ENCODE measurements at places on chromosomes 11 and 22.

DNA sequence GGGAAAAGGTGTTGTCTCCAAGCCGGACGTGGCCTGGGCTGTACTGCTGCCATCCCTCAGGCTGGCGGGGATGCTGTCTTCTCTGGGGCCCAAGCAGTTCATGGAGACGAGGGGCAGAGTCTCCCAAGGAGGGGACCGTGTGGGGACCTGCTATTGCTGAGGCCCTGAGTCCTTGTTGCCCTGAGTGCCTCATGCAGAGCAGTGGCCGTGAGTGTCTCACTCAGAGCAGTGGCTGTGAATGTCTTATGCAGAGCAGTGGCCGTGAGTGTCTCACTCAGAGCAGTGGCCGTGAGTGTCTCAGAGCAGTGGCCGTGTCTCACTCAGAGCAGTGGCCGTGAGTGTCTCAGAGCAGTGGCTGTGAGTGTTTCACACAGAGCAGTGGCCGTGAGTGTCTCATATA is 54.7 kb downstream of the GRAMD4 start:
- no peak for DNase-seq

GRCh38 chr11:57463671-57464538 is 3.6 kb downstream of the RTN4RL2 start:
- no peak for DNase-seq

DNA sequence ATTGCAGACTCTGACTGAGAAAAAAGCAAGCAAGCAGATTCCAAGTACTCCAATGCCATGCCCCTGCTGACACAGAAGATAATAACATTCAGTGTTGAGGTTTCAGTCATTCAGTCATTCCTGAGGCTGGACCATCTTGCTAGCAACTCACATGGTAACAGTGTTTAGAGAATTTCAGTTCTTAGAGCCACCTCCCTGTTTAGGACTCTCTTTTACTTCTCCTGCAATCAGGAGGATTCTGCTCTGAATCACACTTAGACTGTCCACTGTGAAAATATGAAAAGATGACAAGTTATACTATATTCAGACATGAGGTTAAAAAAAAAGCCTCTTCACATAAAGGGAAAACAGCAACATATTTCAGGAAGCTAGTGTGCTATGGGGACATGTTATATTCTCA is 183.9 kb upstream of the CTSC start:
- no peak for DNase-seq

- DNase-seq, result no peak
Measured at GRCh38 chr11:70233511-70233934, 30.4 kb downstream of the FADD start.

GRCh38 chr11:22491555-22492225 is 133.9 kb downstream of the FANCF start:
- DNase-seq, result peak; percentile 63

- no peak for DNase-seq
Measured at GRCh38 chr22:37569009-37569920, 9.0 kb downstream of the CDC42EP1 start.

DNA sequence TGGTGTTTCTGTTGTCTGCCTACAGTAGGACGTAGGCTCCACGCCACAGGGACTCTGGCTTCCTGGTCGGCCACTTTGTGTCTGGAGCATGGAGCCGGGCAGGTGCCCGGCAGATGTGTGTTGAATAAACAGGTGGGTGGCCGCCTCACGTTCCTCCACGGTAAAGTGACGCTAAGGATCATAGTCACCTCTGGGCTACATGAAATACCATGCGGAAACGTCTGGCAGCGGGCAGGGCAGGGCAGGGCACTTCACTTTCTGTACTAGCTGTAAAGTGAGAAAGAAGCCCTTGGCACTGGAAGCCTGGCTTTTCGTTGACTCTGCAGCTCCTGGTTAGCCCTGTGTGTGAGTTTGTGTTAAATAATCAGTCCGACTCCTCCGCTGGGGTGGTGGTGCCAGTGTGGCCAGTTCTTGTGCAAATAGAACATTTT is 52.4 kb downstream of the MCM5 start:
- no peak for DNase-seq

GRCh38 chr11:3639841-3640240 is 2.0 kb downstream of the ART5 start:
- DNase-seq, result no peak

GRCh38 chr22:29702000-29702930 is 17.5 kb upstream of the CABP7 start:
- DNase-seq, result no peak

- no peak for DNase-seq
Measured at GRCh38 chr22:36409911-36410756, 22.4 kb upstream of the MYH9 start.

DNA sequence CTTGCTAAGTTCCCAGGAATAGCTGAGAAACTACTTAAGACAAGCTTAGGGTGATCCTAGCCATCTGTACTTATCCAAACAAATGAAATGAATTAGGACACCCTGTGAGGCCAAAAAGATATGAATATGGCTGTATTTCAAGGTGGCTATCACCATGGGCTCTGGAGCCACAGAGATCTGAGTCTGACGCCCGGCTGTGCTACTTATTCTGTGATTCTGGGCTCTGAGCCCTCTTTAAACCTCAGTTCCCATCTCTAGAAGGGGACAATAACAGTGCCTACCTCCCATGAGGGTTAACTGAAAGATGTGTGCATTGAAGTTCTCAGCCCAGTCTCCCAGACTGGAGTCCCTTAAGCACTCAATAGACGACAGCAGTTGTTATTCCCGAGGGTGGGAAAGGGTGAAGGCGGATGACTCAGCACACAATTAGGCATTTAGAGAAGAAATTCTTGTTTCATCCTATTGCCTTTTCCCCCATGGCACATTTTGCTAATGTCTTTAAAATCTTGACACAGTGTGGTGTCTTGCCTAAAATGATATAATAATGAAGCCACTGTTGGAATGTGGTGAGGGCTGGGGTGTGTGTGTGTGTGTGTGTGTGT is 132.5 kb downstream of the ADAMTS15 start:
- no peak for DNase-seq

GRCh38 chr11:106467501-106467900 is 390.0 kb downstream of the AASDHPPT start:
- DNase-seq, result no peak

- DNase-seq, result no peak
Measured at GRCh38 chr11:44018127-44018521, 29.7 kb upstream of the ACCSL start.

GRCh38 chr22:46465345-46465720 is 72.1 kb downstream of the CELSR1 start:
- no peak for DNase-seq
